Activated CD8-positive, alpha-beta memory T cell treated with anti-CD3 and anti-CD28 coated beads, Interleukin-2, amount 50 U/mL, for 48 hours (primary cell): ENCODE measurements at places on chromosomes 2 and 18.

- DNase-seq: peak; percentile 62
These were observed 419 bp downstream of the EPHA4 start for GRCh38 chr2:221571551-221572218.

DNA sequence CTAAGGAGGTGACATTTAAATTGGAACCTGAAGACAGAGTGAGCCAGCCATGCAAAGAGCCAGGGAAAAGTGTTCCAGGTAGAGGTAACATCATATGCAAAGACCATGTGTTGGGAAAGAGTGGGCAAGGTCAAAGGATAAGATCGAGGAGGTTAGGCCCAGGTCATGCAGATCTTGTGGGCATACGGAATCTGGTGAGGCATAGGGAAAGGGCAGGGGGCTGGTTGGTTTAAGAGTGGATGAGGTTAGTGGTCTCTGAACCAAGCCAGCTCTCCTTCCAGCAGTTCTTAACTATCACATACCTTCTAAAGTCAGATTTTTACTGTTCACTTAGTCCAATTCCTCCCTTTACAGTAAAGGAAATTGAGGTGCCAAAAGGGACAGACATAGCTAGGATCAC lies 3.0 kb downstream of the ANKRD53 start:
- DNase-seq: no peak

DNA sequence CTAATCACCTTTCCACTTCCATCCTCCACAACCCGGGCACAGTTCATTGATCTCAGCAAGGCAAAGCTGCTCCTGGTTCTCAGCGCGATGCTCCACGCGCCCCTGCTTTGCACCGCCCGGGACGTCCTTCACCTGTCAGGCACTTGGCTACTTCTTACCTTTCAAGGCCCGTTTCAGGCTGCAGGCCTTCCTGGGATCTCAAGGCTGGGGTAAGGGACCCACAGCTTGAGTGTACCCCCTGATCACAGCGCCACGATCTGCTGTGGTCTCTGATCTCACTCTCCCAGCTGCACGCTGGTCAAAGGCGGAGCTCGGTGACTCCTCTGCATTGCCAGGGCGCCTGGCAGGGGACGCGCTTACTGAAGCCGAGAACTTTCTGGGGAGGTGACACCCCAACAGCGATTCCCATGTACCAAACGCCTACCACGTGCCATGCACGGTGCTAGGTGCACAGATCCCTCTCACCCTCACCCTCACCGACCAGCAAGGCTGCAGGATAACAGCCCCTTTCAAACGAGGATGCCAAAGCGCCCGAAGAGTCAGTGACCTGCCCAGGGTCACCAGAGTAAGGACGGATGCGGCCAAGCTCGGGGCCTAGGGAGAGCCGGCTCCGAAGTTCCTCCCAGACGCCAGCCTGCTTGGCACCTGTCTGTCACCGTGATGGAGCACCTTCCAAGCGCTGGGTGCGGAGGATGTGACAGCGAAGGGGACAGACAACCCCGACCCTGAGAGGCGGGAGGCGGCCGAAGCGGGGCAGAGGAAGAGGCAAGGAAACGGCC lies 818 bp downstream of the ITGB1BP1 start:
- DNase-seq: peak; percentile 81

- DNase-seq: no peak
These were observed 521.2 kb downstream of the NYAP2 start for GRCh38 chr2:225920621-225921220.

DNA sequence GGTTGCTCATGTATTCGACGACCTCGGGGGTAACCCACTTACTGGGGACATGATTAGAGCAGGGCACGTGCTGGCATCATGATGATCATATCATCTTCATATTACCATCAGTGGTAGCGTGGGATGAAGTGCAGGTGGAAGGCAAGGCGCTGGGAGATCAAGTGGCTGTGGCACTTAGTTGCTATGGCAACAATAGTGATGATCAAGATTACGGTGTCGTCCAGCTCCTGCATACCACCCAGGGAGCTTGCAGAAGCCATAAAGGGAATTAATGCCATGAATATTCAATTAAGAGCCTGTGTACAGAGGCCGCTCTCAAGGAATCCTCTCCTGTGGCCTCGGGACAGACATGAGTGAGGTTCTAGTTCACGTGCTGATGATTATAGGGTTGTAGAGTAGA lies 237.2 kb upstream of the COPS8 start:
- DNase-seq: no peak

GRCh38 chr18:42373584-42373983 lies 418.6 kb downstream of the PIK3C3 start:
- DNase-seq: no peak

DNA sequence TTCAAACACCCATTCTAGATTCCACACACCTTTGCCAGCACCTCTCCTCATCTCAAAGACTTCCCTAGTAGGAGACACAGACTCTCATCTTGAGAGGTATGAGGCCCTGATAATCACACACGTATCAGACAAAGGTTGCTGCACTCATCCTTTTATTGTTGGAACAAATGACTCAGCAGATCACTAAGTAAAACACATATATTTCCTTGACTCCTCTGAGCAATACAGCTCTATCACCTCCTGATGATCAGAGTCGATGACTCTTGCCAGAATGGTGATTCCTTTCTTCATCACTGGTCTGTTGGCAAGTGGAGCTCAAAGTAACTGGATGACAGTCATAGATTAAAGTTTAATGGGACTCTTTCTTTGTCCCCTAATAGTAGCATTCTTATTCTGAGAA lies 1049.2 kb upstream of the ZEB2 start:
- DNase-seq: no peak

DNA sequence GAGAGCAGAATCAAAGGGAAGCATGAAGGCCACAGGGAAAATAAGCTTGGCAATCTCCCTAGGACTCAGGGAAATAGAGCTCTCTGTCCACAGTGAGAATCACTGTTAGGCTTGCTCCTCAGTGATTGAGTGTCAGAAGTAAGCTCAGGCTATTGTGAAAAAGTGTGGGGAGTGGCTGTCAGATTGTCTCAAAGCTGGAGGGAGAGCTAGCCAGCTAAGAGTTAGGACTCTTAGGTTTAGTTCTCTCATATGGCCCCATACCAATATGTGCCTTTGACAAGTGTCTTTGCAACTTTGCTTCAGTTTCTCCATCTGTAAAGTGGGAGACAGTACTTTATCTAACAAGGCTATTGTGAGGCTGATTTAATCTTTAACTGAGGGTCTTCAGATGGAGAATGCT lies 17.2 kb downstream of the EIF4E2 start:
- DNase-seq: no peak

GRCh38 chr2:71965530-71965929 lies 182.1 kb downstream of the CYP26B1 start:
- DNase-seq: no peak

- peak; percentile 88 for DNase-seq
These were observed 928 bp upstream of the FOSL2 start for GRCh38 chr2:28391564-28392296.

DNA sequence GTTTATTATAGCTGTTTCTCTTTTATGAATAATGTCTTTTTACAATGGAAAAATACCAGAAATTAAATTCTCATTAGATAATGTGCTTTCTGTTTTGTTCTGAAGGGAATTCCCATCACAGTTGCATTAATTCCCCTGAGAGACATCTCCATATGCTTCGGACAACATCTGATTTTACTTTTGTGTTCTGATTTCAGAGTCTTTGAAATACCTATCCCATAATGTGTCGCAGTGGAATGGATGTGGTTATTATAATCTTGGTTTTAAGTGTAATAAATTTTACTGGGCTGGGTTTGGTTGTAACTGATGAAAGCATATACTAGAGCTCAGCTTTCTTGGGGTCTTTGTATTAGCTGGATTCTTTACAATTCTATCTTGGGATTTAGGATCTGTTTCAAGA lies 12.5 kb downstream of the SPTBN1 start:
- no peak for DNase-seq

GRCh38 chr18:33114749-33115148 lies 325.8 kb downstream of the CCDC178 start:
- no peak for DNase-seq

DNA sequence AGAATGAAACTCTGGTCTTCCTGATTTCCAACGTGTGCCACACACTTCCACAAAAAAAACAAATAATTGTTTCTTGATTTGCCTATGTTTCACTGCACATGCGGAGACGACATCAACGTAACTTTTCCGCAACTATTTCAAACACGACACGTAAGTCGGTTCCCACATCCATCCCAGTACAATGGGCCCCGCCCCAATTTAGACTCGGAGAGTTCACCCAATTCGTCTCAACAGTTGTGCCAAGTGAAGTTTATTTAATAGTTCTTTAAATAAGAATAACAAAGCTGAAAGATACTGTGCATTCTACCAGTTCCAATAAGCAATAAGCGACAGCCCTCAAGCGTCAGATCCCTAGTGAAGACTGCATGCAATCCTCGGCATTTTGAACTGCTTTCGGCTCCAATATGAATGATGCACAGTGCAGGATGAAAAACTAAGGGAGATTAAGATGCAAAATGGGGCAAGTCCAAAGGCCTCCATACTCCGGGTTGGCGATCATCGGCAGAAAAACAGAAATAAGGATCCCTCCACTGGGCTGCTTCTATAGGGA lies 664 bp downstream of the CCT4 start:
- DNase-seq: no peak

- DNase-seq: no peak
These were observed 1.3 kb upstream of the LYPD1 start for GRCh38 chr2:132671151-132671835.
